ENCODE measurements at places on chromosomes 4 and X.

DNA sequence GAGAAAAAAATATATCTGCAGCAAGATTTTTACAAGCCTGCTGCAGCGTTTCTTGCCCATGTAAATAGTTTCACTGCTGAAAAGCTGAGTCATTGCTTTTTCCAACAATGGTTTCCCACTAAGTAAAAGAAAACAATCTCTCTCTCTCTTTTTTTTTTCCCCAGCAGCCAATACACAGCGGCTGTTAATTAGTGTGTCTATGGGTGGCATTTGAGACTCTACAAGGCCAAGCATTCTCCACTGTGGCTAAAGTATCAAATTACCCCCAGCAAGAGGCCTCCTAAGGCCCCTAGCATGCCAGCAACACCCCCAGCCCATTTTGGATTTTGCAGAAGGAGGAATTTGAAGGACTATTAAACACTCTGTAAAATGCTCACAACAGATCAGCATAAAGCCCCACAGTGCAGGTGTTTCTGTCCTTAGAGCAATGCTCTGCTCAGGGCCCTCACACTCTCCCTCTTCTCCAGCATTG lies 837.4 kb downstream of the TRIML1 start:
- no peak for DNase-seq

- DNase-seq: no peak
Measured at GRCh38 chr4:73021634-73022033, 47.9 kb downstream of the COX18 start.

DNA sequence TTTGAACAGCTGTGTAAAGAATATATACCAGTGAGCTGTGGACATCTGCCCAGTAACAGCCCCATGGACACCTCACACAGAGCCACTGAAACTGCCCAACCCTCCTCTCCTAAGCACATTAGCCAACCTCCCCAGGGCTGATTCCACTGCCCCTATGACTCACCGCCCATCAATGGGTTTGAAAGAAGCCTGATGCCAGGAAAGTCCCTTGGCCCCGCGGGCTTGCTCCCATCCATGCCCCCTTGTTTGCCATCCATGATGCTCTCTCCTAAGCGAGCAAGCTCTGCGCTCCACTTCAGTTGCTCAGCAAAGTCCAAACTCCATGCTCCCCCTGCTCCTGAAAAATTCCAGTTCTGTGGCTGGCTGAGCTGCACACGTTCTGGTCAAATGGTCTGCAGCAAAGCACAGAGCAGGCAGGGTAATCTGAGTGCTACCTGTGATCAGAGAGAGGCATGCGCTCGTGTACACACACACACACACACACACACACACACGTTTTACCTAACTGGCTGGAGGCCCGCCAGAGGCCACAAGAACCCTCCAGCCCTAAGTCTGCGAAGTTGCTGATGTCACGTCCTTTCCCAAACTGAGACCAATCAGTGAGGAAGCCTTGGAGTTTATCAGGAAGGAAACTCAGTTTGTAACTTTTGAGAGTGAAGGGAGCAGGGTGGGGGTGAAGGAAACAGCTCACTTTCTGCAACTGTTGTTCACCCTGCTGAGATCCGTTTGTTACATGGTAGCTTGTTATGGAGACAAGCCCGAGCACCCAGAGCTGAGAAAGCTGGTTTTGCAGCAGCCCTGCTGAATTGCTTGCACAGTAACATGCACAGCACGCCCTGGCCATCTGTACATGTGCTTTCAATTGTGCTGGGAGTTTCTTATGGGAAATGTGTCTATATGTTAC lies at the start of gene ASB9:
ASB9 (minus strand) TSS at position 466 of the 904 bp plus-strand sequence; CDS start at position 257, 209 bp downstream.
- DNase-seq: no peak

DNA sequence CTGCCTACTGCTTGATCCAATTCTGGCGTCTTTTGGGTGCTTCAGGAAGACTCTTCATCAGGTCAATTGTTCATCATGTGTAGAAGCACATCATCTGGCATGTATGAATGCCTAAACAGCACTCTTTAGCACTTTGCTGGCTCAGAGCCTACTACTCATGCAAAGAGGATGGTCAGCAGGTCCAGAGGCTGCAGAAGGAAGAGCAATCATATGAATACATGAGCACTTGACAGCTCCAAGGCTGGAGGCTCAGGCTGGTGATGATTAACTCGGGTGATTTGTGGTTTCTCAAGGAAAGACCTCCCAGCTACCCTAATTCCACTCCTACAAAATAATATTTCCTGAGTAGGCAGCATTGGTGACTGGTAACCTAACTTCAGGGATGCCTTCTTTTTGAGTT lies 103.8 kb upstream of the CXCL13 start:
- no peak for DNase-seq

DNA sequence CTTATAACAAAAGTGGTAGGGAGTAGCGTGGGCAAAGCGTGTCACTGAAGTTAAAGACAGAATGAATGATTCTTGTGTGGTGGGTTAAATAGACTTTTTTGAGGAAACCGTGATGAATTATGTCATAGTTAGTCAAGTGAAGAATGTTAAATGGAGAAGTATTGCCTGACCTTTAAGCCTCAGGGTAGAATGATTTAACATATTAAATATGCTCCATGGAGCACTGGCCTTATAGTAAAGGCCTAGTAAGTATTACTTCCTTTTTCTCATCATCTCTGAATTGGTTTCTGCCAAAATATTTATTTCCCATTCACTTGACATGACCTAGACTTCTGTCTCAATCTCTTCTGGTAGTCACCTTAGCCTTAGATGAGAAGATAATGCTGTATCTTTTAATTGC lies 23.7 kb downstream of the MAGEB1 start:
- DNase-seq: no peak

DNA sequence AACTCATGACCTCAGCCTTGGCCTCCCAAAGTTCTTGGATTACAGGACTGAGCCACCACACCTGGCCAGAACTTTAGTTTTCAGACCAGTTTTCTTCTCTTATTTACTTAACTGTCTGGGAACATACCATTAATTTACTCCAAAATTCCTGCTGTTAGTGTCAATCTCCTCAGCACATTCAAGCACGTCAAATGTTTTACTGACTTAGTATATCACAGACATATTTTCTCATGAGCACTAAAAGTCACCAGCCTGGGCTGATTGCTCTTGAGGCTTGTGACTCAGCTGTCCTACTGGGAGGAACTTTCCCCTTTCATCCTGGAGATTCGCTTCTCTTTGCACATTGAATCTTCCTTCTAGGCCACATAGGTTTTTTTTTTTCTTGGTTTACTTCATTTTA lies 109.6 kb downstream of the PCDH18 start:
- no peak for DNase-seq

DNA sequence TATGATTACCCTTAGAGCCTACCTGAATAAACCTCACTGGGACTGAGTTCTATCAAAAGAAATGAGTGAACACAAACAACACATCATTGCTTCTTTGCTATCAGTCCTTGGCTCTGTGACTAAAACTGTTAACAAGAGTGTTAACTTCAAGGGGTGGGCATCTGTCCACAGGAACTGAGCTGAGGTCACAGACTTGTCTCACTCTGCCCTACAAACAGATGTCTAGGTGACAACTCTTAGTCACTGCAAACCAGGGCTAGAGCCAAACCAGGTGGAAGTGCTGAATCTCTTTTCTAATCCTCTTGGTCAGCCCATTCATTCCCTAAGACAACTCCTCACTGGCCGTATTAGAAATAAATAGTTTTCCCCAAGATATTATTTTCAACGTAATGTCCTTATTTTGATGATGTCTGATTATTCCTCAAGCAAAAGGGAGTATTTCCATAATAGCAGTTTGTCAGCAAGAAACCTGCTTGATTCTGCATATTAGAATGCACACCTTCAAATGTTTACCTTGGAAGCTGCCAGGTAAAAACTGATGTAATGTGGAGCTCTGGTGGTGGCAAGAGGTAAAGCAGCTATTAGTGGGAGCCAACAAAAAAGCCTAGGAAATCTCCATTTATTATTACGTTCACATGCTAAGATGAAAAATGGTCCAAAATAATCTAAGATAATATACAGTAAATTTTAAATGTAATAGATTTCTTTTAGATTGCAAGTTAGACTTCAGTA lies 4.0 kb downstream of the COL25A1 start:
- no peak for DNase-seq

DNA sequence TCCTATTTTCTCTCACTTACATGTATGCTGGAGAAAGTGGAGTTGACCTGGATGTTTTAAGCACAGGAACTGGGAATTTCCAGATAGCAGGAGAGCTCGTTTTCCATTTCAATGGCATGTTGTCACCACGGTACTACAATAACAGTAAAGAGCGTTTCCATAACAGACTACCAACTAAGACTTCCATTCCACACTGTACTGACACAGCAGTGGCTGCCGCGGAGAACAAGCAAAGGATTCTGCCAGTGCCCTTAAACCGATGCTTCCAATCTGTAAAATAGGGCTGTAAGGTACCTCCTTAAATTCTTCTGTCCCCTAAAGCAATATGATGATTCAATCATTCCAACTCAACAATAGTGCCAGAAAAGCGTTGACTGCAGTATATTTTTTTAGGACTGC lies 143.9 kb downstream of the KLHL13 start:
- DNase-seq: no peak

GRCh38 chrX:91039777-91040176 lies 394.9 kb upstream of the PABPC5 start:
- no peak for DNase-seq

GRCh38 chr4:67055319-67055718 lies 490.0 kb downstream of the CENPC start:
- DNase-seq: no peak

GRCh38 chr4:122532766-122533165 lies 76.2 kb upstream of the IL2 start:
- no peak for DNase-seq

DNA sequence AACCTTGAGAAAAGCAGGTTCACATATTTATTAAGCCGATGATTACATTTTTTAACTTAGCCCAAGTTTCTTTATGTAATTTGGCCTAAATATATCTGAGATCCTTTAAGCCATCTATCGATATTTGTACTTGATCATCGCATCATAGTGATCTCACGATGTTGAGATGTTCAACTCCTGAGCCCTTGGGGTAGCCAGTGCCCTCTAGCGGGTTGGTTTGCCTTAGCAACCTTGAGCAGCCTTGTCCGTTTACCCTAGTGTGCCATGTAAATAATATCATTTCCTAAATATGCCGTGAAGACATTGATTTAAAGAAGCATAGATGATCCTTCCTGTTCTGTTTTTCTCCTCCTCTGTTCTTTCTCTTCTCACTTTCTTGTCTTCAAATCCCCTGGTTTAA lies 432.2 kb downstream of the RPA4 start:
- DNase-seq: no peak

DNA sequence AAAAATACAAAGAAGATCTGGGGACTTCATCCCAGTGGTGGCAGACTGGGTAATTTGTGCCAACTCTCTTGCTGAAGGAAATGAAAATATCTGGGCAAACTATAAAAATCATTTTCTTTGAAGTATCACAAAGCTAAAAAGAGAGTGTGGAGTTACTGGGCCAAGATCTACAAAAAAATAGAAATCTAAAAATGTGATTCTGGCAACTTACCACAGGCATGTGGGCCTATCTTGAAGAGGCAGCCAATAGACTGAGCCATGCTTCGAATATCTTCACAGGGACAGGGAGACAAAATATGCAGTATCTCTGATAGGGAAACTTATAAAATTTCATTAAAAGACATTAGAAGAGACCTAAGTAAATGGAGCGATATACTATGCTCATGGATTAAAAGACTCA lies 168.8 kb downstream of the RCHY1 start:
- DNase-seq: no peak

DNA sequence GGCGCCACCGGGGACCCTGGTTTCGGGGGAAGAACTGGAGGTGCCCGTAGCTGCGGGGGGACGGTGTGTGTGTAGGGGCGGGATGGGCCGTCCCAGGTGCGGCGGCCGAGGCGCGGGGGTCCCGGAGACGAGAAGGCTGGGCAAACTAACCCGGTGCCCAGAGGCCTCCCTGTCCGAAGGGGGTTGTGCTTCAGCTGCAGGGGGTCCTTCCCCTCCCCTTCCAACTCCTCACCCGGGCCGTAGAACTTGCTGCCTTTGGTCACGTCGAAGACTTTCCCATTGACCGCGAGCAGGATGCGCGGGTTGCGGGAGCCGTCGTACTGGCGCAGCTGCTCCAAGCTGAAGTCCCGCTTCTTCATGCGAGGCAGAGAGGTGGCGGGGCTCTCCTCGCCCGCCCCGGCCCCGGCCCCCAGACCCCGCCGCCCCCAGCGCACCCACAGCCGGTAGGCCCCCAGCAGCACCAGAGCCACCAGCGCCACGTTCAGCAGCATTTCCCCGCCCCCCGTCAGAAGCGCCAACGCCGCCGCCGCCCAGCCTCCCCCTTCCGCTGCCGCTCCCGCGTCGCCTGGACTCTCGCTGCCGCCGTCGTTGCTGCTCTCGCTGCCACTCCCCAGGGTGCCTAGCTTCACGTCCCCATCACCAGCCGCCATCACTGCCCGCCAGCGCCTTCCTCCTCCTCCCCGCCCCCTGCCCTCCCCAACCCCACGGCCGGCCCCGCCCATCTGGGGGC lies at the start of gene PGRMC2:
PGRMC2 (minus strand) TSS at position 673 of the 730 bp plus-strand sequence; CDS start at position 650, 23 bp downstream.
- no peak for DNase-seq

DNA sequence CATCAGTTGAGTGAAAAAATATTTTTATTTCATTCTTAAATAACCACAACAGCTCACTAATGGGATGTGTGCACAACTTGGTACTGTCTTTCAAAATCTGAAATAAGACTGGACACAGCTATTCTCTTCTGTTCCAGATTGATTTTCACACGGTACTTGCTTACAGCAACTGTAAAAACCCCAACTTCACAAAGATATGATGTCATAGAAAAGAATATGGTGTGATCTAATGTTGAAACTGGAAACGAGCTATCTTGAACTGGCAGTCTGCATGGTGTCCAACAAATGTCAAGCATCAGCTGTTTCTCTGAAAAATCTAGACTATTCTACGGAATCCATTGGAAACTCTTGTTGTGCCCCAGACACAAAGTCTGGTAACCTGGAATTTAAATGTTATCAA lies 14.7 kb downstream of the HELQ start:
- DNase-seq: no peak

- DNase-seq: no peak
Measured at GRCh38 chrX:107713543-107714205, 61.9 kb downstream of the TSC22D3 start.

GRCh38 chr4:6955261-6955911 lies 45.8 kb downstream of the TBC1D14 start:
- DNase-seq: no peak

- no peak for DNase-seq
Measured at GRCh38 chrX:113551919-113552318, 711.3 kb upstream of the AMOT start.

GRCh38 chr4:144633215-144633614 lies 12.7 kb upstream of the HHIP start:
- DNase-seq: no peak

GRCh38 chrX:73922856-73923455 lies 360.0 kb downstream of the CHIC1 start:
- DNase-seq: no peak

- no peak for DNase-seq
Measured at GRCh38 chrX:133749951-133750350, 235.4 kb downstream of the GPC3 start.
